ENCODE measurements at places on chromosomes 2 and 18. TPM values are rescaled to one million over a fixed set of nuclear protein-coding genes. Genes with fewer than 3 reads are reported as not detected.
A peak's percentile ranks its signal among the peaks of the same experiment; 100 is the strongest.

Gene ORC2
- total RNA-seq = 12.1 TPM

Gene SERPINB3
- not detected for total RNA-seq

Gene PFN4
- 0.83 TPM for total RNA-seq

Gene ADCYAP1
- 1.7 TPM for total RNA-seq

Gene GULP1
- 49.0 TPM for total RNA-seq

Gene NGEF
- total RNA-seq = 0.52 TPM

Gene NCKAP5
- 0.33 TPM for total RNA-seq

Gene TUBB6
- total RNA-seq = 1,345 TPM

GRCh38 chr18:24914685-24915084 is 437.3 kb downstream of the ZNF521 start:
- no peaks in the 10 kb centered on the region for H3K36me3 ChIP-seq
- H3K27ac ChIP-seq = no peak overlapping the region
- peak; percentile 87 for DNase-seq
- H3K27me3 ChIP-seq = peaks cover 14% of the 10 kb centered on the region
- H3K4me3 ChIP-seq = no peak overlapping the region

DNA sequence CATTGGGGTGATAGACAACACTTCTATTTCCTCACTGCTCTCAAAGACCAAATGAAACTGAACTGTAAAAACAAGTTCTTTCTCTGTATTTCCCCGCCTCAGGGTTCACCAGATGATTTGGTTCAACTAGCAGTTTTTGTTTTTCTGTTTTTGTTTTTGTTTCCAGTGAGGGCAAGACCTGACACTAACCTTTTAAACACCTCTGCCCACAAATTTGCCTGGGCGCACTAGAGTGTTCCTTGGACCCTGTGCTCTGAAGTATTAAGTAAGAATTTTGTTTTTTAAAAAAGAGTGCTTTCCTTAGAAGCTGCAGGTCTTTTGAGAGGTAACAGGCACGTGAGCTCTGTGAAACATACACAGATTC is 92.9 kb downstream of the DYSF start:
- H3K36me3 ChIP-seq = no peaks in the 10 kb centered on the region
- no peak for DNase-seq
- no peak overlapping the region for H3K27ac ChIP-seq
- peaks cover 3% of the 10 kb centered on the region for H3K4me1 ChIP-seq
- H3K27me3 ChIP-seq = no peaks in the 10 kb centered on the region
- H3K4me3 ChIP-seq = no peak overlapping the region

DNA sequence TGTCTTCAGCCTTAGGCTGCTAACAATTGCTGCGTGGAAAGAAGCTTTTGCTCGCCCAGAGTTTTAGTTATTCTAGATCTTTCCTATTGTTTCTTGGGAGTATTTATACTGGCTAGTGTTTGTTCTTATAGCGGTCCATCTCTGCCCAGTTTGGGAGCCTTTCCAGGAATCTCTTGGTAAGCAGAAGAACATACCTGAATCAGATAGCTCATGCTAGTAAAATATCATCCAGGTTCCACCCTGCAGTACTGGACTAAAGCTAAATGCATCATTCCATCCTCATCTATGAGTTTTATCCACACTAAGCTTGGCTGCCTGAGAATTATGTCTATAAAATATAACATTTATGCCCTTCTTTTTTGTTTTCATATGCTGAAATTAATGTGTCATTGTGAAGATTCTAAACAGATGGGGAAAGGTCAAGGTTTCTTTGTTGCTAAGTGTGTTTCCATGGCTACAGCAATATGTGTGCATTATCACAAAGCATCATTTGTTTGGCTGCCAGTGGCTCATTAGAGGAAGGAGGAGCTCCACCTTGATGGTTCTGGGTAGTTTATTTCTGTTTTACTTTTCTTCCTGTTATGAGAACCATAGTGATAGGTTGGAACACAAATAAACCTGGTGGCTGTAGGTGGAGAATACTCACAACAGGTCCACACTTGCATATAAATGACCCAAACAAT is 182.8 kb downstream of the PIK3C3 start:
- H3K27ac ChIP-seq = no peak overlapping the region
- no peaks in the 10 kb centered on the region for H3K4me1 ChIP-seq
- H3K27me3 ChIP-seq = no peaks in the 10 kb centered on the region
- H3K36me3 ChIP-seq = no peaks in the 10 kb centered on the region

GRCh38 chr2:200451511-200451910 is 58.4 kb downstream of the KCTD18 start:
- no peak overlapping the region for H3K27ac ChIP-seq
- no peak for DNase-seq
- no peaks in the 10 kb centered on the region for H3K27me3 ChIP-seq
- no peaks in the 10 kb centered on the region for H3K4me1 ChIP-seq
- peaks cover 15% of the 10 kb centered on the region for H3K36me3 ChIP-seq

- no peak overlapping the region for H3K27ac ChIP-seq
- H3K36me3 ChIP-seq = no peaks in the 10 kb centered on the region
- no peak for DNase-seq
- no peaks in the 10 kb centered on the region for H3K4me1 ChIP-seq
- no peak overlapping the region for H3K4me3 ChIP-seq
- no peaks in the 10 kb centered on the region for H3K27me3 ChIP-seq
These were observed 752.2 kb downstream of the DPP10 start for GRCh38 chr2:115194623-115195022.

DNA sequence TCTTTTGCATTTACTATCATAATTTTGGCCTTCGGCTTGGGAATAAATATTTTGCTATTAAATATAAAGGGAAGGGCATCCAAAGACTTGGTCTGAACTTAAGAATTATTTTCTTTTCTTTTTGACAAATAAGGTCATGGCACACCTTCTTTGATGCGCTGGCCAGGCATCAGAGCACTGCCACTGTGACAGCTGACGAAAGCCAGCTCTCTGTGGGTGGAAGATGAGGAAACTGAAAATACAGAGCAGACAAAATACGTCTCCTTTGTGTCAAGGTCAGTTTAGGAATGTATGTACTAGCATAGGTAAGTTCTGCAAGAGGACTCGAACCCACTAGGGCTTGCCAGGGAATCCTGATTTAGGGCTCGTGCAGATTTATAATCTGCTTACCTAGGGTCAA is 155.9 kb upstream of the MEIS1 start:
- no peak overlapping the region for H3K27ac ChIP-seq
- no peak for DNase-seq
- no peak overlapping the region for H3K4me3 ChIP-seq
- H3K27me3 ChIP-seq = no peaks in the 10 kb centered on the region
- H3K4me1 ChIP-seq = no peaks in the 10 kb centered on the region

DNA sequence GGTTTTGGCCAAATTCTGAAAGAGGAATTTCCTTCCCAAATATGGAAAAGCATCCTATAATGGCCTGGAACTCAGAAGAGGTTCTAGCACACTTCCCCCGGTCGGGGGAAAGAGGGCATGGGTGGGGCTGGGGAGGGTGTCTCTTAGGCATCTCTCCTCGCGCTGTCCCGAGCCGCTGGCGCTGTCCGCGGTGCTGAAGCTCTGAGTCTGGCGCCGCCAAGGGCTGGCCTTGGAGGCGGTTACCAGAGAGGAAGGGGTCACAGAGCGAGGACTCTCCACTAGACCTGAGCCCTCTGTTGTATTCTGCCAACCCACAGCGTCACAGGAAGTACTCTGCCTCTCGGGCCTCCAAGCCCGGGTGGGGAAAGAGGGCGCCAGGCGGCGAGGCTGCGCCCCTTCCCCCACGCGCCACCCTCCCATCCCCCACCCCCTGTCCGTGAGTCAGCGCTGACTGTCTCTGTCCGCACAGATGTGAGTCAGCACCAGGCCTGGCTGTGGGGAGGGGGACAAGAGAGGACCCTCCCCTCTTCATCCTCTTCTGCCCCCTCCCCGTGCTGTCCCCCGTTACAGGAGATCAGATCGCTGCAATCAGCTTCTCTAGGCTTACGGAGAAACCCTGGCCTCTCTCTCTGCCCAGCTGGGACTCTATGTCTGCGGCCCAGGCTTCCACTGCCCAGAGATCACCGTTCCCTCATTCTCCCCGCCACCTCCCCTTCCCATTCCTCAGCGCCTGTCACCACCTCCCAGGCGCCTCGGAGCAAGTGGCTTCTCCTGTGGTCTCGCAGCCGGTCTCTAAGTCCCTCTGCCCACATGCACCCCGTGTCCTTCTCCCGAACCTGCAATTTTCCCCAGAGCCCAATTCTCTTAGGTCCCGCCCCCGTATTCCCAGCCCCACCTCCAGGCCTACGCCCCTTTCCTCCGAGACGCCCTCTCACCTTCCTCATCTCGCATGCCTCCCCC is 779 bp downstream of the PTPRN start:
- no peaks in the 10 kb centered on the region for H3K36me3 ChIP-seq
- H3K4me1 ChIP-seq = peaks cover 9% of the 10 kb centered on the region
- no peak for DNase-seq

DNA sequence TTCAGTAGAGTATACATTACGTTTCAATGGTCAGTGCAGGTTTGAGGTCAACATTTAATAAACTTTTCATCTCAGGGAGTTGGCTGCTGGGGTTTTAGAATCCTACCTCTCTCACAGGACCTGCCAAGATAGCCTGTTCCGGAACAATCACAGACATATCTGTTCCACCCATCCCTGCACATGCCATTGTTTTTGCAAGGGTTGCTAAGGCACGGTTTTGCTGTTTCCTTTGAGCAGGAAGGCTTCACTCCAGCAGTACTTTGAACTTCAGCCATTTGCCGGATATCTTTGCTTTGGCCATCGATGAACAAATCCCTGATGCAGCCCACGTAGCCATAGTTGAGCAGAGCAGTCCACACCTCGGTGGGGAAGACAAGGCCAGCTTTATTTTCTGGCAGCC is 493.8 kb downstream of the NRXN1 start:
- H3K36me3 ChIP-seq = no peaks in the 10 kb centered on the region
- no peak for DNase-seq
- no peak overlapping the region for H3K27ac ChIP-seq
- H3K27me3 ChIP-seq = no peaks in the 10 kb centered on the region
- H3K4me3 ChIP-seq = no peak overlapping the region
- H3K4me1 ChIP-seq = peaks cover 2% of the 10 kb centered on the region

GRCh38 chr2:118665784-118666529 is 181.5 kb downstream of the EN1 start:
- peak; percentile 78 for DNase-seq
- H3K27ac ChIP-seq = no peak overlapping the region
- no peaks in the 10 kb centered on the region for H3K4me1 ChIP-seq
- no peaks in the 10 kb centered on the region for H3K27me3 ChIP-seq
- no peak overlapping the region for H3K4me3 ChIP-seq
- no peaks in the 10 kb centered on the region for H3K36me3 ChIP-seq

DNA sequence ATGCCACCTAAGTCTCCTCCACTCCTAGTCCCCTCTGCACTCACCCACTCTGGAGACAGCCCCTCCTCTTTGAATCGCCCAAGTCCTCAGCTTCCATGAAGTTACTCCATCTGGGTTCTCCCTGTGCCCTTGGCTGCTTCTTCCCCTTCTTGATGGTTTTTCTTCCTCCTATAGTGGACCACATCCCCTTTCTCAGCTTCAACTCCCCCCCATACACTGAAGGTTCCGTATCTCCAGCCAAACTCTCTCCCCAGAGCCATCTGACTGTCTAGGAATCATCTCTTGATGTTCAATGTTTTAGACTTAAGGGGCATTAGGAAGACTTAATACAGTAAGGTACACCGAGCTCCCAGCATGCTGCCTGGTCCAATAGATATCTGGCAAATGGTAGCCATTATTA is 39.6 kb downstream of the EMX1 start:
- no peaks in the 10 kb centered on the region for H3K27me3 ChIP-seq
- no peak overlapping the region for H3K4me3 ChIP-seq
- H3K27ac ChIP-seq = no peak overlapping the region
- H3K36me3 ChIP-seq = no peaks in the 10 kb centered on the region
- DNase-seq = no peak

- H3K4me3 ChIP-seq = no peak overlapping the region
- H3K27me3 ChIP-seq = no peaks in the 10 kb centered on the region
- H3K36me3 ChIP-seq = no peaks in the 10 kb centered on the region
- peaks cover 31% of the 10 kb centered on the region for H3K4me1 ChIP-seq
- peak; percentile 77 for DNase-seq
These were observed 193.2 kb upstream of the TWIST2 start for GRCh38 chr2:238654479-238655197.

DNA sequence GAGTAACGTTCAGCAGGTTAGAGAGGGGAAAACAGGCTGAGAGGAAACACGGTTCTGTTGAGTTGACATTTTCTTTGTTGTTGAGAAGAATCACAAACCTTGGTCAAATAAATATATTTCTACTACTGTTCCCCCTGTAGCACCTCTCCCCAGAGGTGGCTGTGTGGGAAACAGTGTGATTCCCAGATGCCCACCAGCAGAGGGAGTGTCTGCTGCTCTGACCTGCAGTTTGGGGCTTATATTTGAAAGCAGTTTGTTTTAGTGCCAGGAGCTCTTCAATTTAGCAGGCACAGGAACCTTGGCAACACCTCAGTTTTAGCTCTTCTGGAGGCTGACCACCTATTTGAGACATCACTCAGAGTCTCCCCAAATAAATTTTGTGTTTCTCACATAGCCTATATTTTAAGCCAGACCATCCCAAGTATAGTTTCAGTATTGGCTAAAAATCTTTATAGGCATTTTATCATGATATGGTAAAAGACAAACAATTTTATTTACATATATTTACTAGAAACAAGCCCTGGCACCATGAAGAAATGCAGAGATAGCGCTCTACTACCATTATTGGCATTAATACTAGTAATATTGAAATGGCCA is 75.7 kb downstream of the PIK3C3 start:
- H3K27ac ChIP-seq = no peak overlapping the region
- H3K4me3 ChIP-seq = no peak overlapping the region
- no peak for DNase-seq
- H3K36me3 ChIP-seq = peaks cover 75% of the 10 kb centered on the region
- no peaks in the 10 kb centered on the region for H3K4me1 ChIP-seq
- H3K27me3 ChIP-seq = no peaks in the 10 kb centered on the region

GRCh38 chr2:201866643-201867473 is 60.5 kb downstream of the CDK15 start:
- no peak overlapping the region for H3K4me3 ChIP-seq
- no peaks in the 10 kb centered on the region for H3K36me3 ChIP-seq
- no peaks in the 10 kb centered on the region for H3K4me1 ChIP-seq
- H3K27me3 ChIP-seq = no peaks in the 10 kb centered on the region
- DNase-seq = no peak

DNA sequence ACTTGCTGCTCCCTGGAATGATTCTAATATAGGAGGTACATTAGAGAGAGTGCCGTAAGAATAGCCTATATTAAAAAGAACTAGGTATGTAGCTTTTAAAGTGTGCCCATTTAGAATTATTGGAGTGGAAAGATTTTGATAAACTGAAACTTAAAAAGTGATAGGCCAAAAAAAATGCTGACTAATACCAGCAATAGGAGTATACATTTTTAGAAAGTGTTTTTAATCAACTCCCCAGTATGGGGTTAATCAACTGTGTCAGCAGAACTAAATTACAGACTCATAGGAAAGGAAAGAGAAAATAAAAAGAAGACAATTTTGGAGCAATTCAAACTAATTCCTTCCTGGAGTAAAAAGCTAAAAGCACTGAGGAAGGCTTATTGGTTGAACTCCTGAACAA is 13.3 kb upstream of the MEIS1 start:
- no peak for DNase-seq
- no peak overlapping the region for H3K27ac ChIP-seq
- H3K4me1 ChIP-seq = peaks cover 23% of the 10 kb centered on the region
- H3K36me3 ChIP-seq = no peaks in the 10 kb centered on the region

- no peak overlapping the region for H3K4me3 ChIP-seq
- H3K27me3 ChIP-seq = no peaks in the 10 kb centered on the region
- no peaks in the 10 kb centered on the region for H3K36me3 ChIP-seq
- no peak overlapping the region for H3K27ac ChIP-seq
- no peak for DNase-seq
- no peaks in the 10 kb centered on the region for H3K4me1 ChIP-seq
These were observed 1218.8 kb upstream of the LRRTM1 start for GRCh38 chr2:81523344-81523743.
